ENCODE measurements at places on chromosomes 2 and 18. TPM values are rescaled to one million over a fixed set of nuclear protein-coding genes. Genes with fewer than 3 reads are reported as not detected.

ANKAR gene
- 2.5 TPM for polyA plus RNA-seq

AGXT gene
- polyA plus RNA-seq = 1.6 TPM

POTEC gene
- polyA plus RNA-seq = not detected

FLACC1 gene
- 0.69 TPM for polyA plus RNA-seq

C2orf72 gene
- 20.4 TPM for polyA plus RNA-seq

SMC6 gene
- polyA plus RNA-seq = 15.8 TPM

GCKR gene
- polyA plus RNA-seq = not detected

UBR3 gene
- polyA plus RNA-seq = 4.2 TPM

EPHA4 gene
- 1.8 TPM for polyA plus RNA-seq

FAM124B gene
- 0.60 TPM for polyA plus RNA-seq

RIT2 gene
- not detected for polyA plus RNA-seq

STPG4 gene
- polyA plus RNA-seq = 0.60 TPM

DCDC2C gene
- polyA plus RNA-seq = not detected

LYG1 gene
- polyA plus RNA-seq = not detected

HOXD12 gene
- polyA plus RNA-seq = not detected

TRIM43 gene
- polyA plus RNA-seq = not detected

BMPR2 gene
- polyA plus RNA-seq = 4.2 TPM
